CD4-positive, alpha-beta T cell (primary cell): ENCODE measurements at places on chromosomes 5 and 9. TPM values are rescaled to one million over a fixed set of nuclear protein-coding genes. Genes with fewer than 3 reads are reported as not detected.

DNA sequence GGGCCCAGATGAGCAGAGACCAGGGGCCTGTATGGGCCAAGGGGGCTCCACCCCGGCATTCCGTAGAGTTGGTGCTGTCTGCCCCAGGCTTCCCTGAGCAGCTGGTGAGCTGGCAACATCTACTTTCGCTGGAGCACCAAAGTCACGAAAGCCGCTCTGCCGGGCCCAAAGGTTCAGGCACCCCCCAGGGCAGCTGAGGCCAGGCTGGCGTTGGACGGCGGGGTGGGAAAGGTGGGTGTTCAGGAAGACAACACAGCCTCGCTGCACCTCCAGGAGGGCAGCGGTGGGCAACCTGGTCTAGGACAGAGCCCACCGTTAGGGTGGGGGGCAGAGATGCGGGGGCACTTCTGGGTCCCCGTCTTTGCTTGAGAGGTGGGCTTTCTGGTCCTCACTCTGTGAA is 30.1 kb upstream of the TMEM250 start:
- H3K27ac ChIP-seq, result no peak overlapping the region
- peaks cover 26% of the 10 kb centered on the region for H3K27me3 ChIP-seq
- H3K4me3 ChIP-seq, result no peak overlapping the region

DNA sequence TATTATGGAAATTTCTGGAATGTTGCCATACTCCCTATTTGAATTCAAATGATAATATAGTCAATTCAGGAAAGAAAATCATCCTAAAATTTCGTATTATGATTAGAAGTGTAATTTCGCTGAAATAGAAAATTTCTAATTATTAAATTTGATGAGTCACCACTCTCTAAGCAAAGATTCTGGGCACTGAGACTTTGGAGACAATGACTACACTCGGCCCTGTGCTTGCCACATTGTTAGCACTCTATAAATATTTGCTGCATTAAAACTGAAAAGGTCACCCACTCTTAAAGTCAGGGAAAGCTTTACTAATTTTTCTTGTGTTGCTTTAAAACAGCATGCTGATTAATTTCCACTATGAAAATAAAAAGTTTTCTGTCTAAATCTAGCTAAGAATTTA is 240.3 kb downstream of the TLE4 start:
- DNase-seq, result no peak
- H3K27ac ChIP-seq, result no peak overlapping the region
- H3K4me1 ChIP-seq, result peaks cover 4% of the 10 kb centered on the region
- H3K4me3 ChIP-seq, result no peak overlapping the region

GRCh38 chr5:175638305-175638704 is 19.6 kb upstream of the HRH2 start:
- no peak overlapping the region for H3K4me3 ChIP-seq
- H3K27ac ChIP-seq, result no peak overlapping the region
- no peaks in the 10 kb centered on the region for H3K27me3 ChIP-seq

DNA sequence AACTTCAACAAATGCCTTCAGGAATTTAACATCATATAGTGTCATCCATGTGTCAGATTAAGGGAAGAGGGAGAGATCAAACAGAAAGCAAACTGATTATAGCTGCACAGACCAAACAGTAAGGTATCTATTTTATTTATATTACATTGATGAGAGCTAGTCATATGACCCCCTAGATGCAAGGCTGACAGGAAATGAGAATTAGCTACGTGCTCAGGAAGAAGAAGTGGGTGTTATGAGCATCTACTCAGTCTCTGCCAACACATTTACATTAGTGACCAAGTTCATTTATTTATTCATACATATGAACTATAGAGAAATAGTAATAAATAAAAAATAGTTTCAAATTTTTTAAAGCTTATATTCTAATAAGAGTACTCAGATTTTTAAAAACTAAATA is 787.3 kb downstream of the KCTD16 start:
- no peak overlapping the region for H3K4me3 ChIP-seq
- H3K27me3 ChIP-seq, result no peaks in the 10 kb centered on the region
- no peak for DNase-seq
- H3K36me3 ChIP-seq, result no peaks in the 10 kb centered on the region
- H3K4me1 ChIP-seq, result no peaks in the 10 kb centered on the region

DNA sequence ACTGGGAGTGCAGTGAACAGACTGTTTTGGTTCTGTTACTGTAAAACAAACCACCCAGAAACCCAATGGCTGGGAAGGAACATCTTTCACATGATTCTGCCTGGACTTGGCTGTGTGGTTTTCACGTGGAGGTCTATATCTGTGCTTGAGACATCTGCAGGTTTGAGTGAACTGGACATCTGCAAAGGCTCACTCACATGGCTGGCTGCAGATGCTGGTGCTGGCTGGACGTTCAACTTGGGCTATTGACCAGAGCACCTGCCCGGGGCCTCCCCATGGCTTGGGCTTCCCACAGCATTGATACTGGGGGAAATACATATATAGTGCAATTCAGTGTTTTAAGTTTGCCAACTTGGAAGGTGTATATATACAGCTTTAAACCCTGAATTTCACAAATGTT is 6.8 kb downstream of the CTSL start:
- H3K36me3 ChIP-seq, result peaks cover 4% of the 10 kb centered on the region
- H3K4me3 ChIP-seq, result no peak overlapping the region
- no peak overlapping the region for H3K27ac ChIP-seq
- peaks cover 5% of the 10 kb centered on the region for H3K4me1 ChIP-seq
- H3K27me3 ChIP-seq, result no peaks in the 10 kb centered on the region
- no peak for DNase-seq

DNA sequence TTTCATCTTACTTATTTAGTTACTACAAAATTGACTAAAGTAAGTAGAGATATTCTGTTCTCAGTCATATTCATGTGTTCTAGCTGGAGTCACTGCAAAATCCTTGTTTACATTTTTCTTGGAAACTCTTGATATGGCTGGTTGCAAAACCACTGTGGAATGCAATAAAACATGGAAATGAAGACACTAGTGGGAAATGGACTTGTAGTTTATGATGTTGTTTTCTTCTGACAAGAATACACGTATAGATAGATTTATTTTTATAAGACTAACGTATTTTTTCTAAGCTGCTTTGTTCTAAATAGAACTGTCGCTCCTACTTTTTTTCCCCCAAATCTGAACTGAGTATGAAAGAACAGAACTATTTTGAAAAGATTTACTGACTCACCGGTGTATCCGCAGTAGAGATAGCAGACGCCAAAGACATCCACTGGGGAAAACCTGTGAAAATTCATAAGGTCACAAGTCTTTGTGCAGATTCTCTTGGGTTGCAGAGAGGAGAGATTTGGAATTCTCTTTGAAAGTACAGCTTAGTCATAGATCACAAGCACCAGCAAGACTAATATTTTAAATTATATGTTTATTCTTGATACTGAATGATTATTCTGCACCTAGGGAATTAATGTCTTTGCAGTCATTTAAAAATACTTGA is 119.6 kb upstream of the TAF11L2 start:
- no peaks in the 10 kb centered on the region for H3K4me1 ChIP-seq
- DNase-seq, result no peak
- H3K4me3 ChIP-seq, result no peak overlapping the region
- H3K36me3 ChIP-seq, result no peaks in the 10 kb centered on the region
- no peak overlapping the region for H3K27ac ChIP-seq
- no peaks in the 10 kb centered on the region for H3K27me3 ChIP-seq

DNA sequence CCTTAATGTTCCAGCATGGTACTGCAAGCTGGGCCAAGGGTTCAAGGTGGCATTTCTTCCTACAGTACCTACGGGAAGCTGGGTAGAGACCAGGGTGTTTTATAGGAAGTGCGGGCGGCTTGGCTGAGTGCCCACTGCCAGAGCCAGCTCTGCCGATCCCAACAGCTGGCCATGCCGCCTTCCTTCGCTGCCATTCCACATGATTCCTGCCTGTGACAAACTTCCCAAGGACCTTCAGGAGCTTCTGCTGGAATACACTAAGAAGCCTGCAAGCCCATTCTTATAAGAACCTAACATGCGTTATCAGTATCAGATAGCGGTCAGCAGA is 22.0 kb downstream of the MYO10 start:
- H3K36me3 ChIP-seq, result no peaks in the 10 kb centered on the region
- no peak overlapping the region for H3K27ac ChIP-seq
- H3K4me3 ChIP-seq, result no peak overlapping the region
- no peaks in the 10 kb centered on the region for H3K27me3 ChIP-seq
- DNase-seq, result no peak

DNA sequence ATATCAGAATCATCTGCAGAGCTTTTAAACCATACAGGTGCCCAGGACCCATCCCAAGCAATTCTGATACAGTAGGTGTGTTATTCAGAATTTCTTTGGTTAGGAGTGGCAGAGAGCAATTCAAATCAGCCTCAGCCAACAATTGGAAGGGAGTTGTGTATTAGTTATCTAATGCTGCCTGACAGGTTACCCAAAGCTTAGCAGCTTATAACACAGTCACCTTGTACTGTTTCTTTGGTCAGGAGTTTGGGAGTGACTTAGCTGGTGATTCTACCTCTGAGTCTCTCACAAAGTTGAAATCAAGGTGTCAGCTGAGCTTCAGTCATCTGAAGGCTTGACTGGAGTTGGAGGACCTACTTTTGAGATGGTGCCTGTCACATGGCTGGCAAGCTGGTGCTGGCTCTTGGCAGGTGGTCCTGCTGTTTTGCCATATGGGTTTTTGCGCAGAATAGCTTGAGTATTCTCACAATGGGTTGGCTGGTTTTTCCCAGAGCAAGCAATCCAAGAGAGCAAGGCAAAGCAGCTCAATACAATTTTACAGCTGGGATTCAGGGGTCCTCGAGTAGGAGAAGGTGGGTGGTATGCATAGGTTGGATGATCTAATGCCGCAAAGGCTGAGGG is 18.7 kb upstream of the CARNMT1 start:
- H3K27ac ChIP-seq, result no peak overlapping the region
- no peaks in the 10 kb centered on the region for H3K4me1 ChIP-seq
- DNase-seq, result no peak
- no peak overlapping the region for H3K4me3 ChIP-seq

GRCh38 chr5:160618286-160618685 is 196.6 kb downstream of the PTTG1 start:
- no peak overlapping the region for H3K4me3 ChIP-seq
- H3K36me3 ChIP-seq, result no peaks in the 10 kb centered on the region
- DNase-seq, result no peak

GRCh38 chr9:17824616-17825264 is 245.9 kb downstream of the SH3GL2 start:
- no peak overlapping the region for H3K4me3 ChIP-seq
- no peak for DNase-seq
- no peaks in the 10 kb centered on the region for H3K27me3 ChIP-seq
- no peaks in the 10 kb centered on the region for H3K36me3 ChIP-seq

- H3K27ac ChIP-seq, result no peak overlapping the region
- H3K4me3 ChIP-seq, result no peak overlapping the region
- H3K36me3 ChIP-seq, result no peaks in the 10 kb centered on the region
- DNase-seq, result no peak
- no peaks in the 10 kb centered on the region for H3K4me1 ChIP-seq
Measured at GRCh38 chr5:28313321-28313951, 1275.0 kb upstream of the CDH9 start.

GRCh38 chr5:43154469-43154868 is 33.8 kb downstream of the ZNF131 start:
- no peaks in the 10 kb centered on the region for H3K4me1 ChIP-seq
- no peak overlapping the region for H3K4me3 ChIP-seq
- no peak overlapping the region for H3K27ac ChIP-seq
- peaks cover 26% of the 10 kb centered on the region for H3K36me3 ChIP-seq
- no peak for DNase-seq

GRCh38 chr5:82719368-82719767 is 357.8 kb downstream of the TMEM167A start:
- no peak for DNase-seq
- H3K27ac ChIP-seq, result no peak overlapping the region
- H3K4me3 ChIP-seq, result no peak overlapping the region
- no peaks in the 10 kb centered on the region for H3K4me1 ChIP-seq
- no peaks in the 10 kb centered on the region for H3K36me3 ChIP-seq
- H3K27me3 ChIP-seq, result no peaks in the 10 kb centered on the region

DNA sequence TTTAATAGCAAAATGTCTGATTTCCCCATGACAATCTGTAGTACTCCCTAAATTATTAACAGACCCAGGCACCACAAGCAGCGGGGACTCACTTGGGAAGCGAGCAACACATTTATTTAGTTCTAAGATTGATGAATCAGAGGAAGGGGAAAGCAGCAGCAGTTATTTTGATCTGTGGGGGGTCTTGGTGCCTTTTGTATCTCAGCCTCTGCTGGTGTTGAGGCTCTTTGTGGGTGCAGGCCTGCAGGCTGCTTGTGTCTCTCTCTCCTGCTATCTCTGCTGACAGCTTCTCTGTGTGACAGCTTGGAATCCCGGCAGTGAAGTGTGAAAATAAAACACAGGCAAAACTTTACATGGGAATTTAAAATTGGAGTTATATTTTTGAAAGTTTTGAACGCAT is 878.2 kb upstream of the DMAC1 start:
- no peak overlapping the region for H3K4me3 ChIP-seq
- H3K4me1 ChIP-seq, result no peaks in the 10 kb centered on the region
- no peaks in the 10 kb centered on the region for H3K27me3 ChIP-seq
- no peaks in the 10 kb centered on the region for H3K36me3 ChIP-seq
- DNase-seq, result no peak

DNA sequence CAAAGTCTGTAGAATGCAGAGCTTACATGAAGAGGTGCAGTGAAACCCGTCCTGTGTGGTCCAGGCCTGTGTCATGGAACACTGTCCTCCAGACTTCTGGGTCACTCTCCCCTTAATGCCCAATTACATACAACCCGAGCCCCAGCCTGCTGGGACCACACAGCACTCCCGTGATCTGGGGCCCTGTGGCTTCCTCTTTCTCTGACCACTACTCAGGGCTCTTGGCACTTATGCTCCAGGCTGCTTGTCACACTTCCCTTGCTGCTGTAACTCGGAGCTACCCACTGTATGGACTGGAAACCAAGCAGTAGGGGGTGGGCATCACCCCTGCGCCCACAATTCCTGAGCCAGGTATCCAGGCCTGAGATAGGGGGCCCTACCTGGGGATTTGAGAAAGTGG is 10.3 kb upstream of the IL3 start:
- DNase-seq, result no peak
- H3K4me1 ChIP-seq, result peaks cover 14% of the 10 kb centered on the region
- H3K36me3 ChIP-seq, result no peaks in the 10 kb centered on the region

GRCh38 chr5:132813599-132814502 is 749 bp downstream of the SOWAHA start:
- no peak overlapping the region for H3K27ac ChIP-seq
- peaks cover 16% of the 10 kb centered on the region for H3K4me1 ChIP-seq
- no peaks in the 10 kb centered on the region for H3K36me3 ChIP-seq
- H3K27me3 ChIP-seq, result peaks cover 23% of the 10 kb centered on the region

GRCh38 chr5:96189987-96190386 is 228.3 kb upstream of the ELL2 start:
- H3K4me1 ChIP-seq, result no peaks in the 10 kb centered on the region
- no peak overlapping the region for H3K27ac ChIP-seq
- DNase-seq, result no peak
- no peaks in the 10 kb centered on the region for H3K36me3 ChIP-seq

DDX41 gene
- total RNA-seq, result 49.7 TPM

SLC6A19 gene
- total RNA-seq, result not detected

GEMIN5 gene
- 3.7 TPM for total RNA-seq

RGMB gene
- total RNA-seq, result 15.8 TPM

CDC20B gene
- total RNA-seq, result not detected

PCDHB13 gene
- not detected for total RNA-seq

FREM1 gene
- 0.27 TPM for total RNA-seq

PCDHGA11 gene
- not detected for total RNA-seq

KIAA0825 gene
- 1.5 TPM for total RNA-seq

LIX1 gene
- total RNA-seq, result not detected

SH3TC2 gene
- not detected for total RNA-seq

KLF9 gene
- total RNA-seq, result 135 TPM
